Pancreas (tissue), 10 donors: ENCODE measurements at places on chromosomes 6 and 20.

- no peak for DNase-seq
These were observed 1.6 kb upstream of the PRL start for GRCh38 chr6:22298475-22298890.

DNA sequence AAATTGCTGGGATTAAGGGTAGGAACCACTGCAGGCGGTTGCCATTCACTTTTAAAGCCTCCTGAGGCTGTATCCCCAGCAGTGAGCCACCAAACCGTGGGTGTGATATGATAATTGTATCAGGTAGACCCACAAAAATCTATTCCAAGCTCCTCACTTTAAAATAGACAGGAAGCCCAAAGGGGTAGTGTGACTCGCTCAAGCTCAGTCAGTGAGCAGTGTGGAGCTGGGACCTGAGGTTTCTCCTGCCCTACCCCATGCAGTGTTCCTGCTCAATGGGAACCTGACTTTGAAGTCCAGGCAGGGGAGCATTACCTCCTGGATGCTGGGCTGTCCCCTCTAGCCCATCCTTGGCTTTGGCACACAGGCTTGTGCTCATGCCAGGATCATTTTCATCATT, 14.9 kb upstream of the MAPRE1 start:
- DNase-seq, result no peak

DNA sequence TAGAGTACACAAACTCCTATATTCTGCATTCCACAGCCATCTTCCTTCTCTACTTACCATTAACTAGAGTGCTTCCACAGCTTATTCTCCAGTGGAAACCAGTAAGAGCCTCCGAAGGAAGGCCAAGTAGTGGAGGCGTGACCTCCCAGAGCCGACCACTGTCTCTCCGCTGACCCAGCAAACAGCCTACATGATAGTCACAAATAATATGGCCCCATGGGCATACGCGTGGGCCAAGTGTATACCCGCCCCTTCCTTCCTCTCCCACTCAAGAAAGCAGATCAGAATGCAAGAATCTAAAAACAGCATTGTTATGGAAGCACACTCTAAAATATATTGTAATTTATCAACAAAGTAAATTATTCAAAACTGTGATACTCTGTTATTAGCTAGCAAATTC, 526.6 kb upstream of the JARID2 start:
- DNase-seq, result no peak

DNA sequence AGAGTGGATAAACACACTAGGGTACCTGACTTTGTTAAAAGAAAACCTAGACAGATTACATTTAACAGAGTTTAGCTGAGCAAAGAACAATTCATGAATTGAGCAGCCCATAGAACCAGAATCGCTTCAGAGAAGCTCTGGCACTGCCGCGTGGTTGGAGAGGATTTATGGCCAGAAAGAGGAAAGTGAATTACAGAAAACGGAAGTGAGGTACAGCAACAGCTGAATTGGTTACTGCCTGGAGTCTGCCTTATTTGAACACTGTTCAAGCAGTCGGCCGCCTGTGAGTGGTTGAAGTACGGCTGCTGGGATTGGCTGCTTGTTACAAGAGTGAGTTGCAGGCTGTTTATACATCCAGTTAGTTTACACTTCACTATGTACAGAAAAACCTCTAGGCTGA, 253.8 kb upstream of the CDYL start:
- no peak for DNase-seq

DNA sequence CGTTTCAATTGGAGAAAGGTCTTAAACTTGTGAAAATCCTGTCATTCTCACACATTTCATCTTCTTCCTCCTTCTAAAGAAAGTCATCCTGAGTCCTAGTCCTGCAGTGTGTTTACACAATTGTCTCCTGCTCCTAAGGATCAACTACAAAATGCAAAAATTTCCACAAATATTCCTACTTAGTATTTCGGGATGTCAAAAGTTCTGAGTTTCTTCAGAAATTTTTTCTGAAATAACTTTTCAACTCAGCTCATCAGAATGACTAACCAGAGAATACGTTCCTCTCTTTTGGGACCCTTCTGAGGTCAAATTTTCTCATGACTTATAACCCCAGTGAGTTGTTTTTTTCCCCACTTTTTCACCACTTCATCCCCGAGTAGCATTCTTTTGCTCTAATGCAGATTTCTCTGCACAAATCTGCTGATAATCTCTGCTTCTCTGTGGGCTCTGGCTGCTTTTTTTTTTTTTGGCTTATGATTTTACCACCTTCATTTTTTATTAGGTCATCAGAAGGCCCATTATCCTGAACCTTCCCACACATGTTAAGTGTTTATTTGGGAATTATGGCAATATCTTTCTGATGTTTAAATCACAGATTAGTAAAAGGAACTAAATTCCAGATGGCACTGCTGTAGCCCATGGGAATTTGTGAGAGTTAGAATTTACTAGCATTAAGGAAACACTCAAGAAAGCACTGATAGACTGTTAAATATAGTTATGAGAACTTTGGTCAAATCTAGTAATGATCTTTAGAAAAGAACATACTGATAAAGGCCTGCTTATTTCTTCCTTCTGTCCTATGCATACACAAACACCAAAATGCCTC, 41.4 kb downstream of the MAP3K5 start:
- DNase-seq, result no peak

GRCh38 chr6:116616737-116617053, 416 bp downstream of the RSPH4A start:
- peak; percentile 25 for DNase-seq

- no peak for DNase-seq
These were observed 48.8 kb downstream of the KIZ start for GRCh38 chr20:21174516-21175239.

- peak; percentile 77 for DNase-seq
These were observed 2.0 kb downstream of the SOX4 start for GRCh38 chr6:21595285-21596144.

DNA sequence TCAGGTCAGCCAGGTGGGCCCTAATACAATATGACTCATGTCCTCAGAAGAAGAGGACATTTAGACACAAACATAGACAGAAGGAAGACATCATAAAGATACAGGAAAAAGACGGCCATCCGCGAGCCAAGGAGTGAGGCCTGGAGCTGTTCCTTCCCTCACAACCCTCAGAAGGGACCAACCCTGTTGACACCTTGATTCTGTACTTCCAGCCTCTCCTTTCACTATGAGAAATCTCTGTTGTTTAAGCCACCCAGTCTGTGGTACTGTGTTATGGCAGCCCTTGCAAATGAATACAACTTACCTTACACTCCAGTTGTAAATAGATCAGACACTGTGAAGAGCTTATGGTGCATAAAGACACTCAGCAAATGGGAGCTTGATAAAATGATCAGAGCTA, 199.7 kb downstream of the SAMD5 start:
- DNase-seq, result no peak

DNA sequence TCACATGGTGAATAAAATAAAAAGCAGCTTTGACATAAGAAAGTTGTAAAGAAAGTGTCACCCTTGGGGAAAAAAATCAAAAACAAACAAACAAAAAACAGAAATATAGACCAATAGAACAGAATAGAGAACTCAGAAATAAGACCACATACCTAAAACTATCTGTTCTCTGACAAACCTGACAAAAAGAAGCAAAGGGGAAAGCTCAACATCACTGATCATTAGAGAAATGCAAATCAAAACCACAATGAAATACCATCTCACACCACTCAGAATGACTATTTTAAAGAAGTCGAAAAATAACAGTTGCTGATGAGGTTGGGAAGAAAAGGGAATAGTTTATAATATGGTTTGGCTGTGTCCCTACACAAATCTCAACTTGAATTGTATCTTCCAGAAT, 159.1 kb downstream of the TINAG start:
- DNase-seq, result no peak

DNA sequence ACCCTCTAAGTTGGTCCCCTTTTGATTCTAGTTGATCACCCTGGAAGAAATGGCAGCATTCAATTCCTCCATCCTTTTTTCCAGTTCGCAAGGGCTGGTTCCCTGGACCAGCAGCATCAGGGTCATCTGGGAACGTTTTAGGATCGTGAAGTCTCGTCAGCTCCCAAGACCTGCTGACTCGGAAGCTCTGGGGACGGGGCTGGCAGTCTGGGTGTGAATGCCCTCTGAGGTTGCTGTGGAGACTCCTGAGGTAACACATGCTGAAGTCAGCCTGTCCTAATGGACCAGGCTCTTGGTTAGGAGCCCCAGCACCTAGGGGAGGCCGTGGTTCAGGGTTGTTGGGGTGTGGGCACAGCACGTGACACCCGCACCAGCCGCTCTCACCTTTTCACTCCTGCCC, 164.1 kb downstream of the SYNDIG1 start:
- no peak for DNase-seq
